Dermis microvascular lymphatic vessel endothelial cell (primary cell): ENCODE measurements at places on chromosomes 11 and 22. TPM values are rescaled to one million over a fixed set of nuclear protein-coding genes. Genes with fewer than 3 reads are reported as not detected.

UFD1 gene
- total RNA-seq, result 114 and 119 TPM in 2 replicates

GRCh38 chr11:2180789-2181370 is 9.3 kb upstream of the TH start:
- DNase-seq, result no peak

MRGPRX4 gene
- total RNA-seq, result 0.51 and 2.9 TPM in 2 replicates

LGR4 gene
- total RNA-seq, result 1.2 and 2.7 TPM in 2 replicates

DNA sequence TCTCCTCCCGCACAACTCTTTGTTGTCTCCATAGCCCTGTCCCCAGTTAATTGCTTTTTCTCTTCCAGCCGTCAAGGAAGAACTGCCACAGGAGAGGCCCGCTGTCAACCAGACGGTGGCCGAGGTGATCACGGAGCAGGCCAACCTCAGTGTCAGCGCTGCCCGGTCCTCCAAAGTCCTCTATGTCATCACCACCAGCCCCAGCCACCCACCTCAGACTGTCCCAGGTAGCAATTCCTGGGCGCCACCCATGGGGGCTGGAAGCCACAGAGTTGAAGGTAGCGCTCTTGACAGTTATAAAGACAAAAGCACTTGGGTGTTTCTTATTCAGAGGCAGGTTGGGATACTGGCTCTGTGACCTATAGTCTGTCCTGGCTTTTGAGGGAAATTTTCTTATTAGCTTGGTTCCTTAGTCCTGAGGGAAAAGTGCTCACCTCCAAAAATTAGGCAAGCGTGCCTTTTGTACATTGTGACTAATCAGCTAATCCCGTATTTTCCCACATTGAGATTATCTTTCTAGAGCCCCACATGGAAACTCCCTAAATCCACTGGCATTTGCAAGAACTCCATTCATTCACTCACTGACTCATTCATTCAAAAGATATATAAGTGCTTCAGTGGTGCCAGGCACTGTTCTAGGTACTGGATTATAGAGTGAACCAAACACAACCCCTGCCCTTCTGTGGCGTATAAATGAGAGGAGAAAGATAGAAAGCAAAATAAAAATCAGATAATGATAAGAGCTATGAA is 65.9 kb downstream of the KREMEN1 start:
- DNase-seq, result no peak

DNA sequence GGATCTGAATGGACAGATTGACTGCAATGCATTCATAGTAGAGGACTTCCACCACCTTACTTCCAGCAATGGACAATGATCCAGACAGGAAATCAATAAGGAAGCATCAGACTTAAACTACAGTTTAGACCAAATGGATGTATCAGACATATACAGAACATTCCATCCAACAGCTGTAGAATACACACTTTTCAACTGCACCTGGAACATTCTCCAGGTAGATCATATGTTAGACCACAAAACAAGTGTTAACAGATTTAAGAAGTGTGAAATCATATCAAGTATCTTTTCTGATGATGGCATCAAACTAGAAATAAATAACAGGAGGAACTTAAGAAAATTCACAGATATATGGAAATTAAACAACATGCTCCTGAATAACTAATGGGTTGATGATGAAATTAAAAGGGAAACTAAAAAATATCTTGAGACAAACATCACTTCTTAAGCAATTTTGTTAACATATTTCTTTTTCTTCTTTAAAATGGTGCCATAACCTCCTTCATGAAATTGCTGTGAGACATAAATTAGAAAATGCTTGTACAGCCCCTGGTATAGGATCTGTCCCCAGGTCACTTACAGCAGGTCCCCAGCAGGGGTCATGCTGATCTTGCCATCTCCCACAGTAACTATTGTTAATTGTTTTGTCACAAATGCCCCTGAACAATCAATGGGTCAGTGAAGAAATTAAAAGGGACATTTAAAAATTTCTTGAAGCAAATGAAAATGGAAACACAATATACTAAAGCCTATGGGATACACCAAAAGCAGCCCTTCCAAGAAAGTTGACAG is 100.0 kb upstream of the OR4B1 start:
- DNase-seq, result peak; percentile 60
